ENCODE measurements at places on chromosomes 1 and 21. TPM values are rescaled to one million over a fixed set of nuclear protein-coding genes. Genes with fewer than 3 reads are reported as not detected.

GRCh38 chr1:231643071-231643934 is 16.7 kb downstream of the DISC1 start:
- peak; percentile 56 for DNase-seq

DNA sequence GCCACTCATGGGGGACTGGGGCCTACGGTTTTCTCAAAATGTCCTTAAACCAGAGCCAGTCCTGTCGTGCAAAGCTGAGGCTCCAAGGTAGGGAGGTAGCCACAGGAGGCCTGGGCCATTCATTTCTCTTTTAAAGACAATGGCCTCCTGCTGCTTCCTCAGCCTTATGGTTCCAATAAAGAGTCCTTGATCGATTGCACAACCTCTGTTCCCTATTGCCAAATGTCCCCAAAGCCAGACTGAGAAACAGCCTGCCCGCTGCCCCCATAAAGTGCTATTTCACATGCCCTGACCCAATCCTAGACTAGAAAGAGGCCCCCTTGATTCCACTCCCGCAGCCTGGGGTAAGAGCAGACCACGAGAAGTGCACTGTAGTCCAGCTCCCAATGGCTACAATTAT is 166.7 kb downstream of the CLIC6 start:
- DNase-seq, result peak; percentile 50

- DNase-seq, result no peak
Measured at GRCh38 chr1:20322081-20322824, 31.6 kb downstream of the VWA5B1 start.

GRCh38 chr1:210633636-210634035 is 304.9 kb downstream of the HHAT start:
- no peak for DNase-seq

GRCh38 chr1:101325144-101325543 is 88.3 kb downstream of the S1PR1 start:
- DNase-seq, result no peak

The S100A5 gene
- total RNA-seq, result 2.2 TPM

The NUAK2 gene
- 1.2 TPM for total RNA-seq

The TOE1 gene
- 30.3 TPM for total RNA-seq

All from RPMI7951 (cell line).